ENCODE measurements at places on chromosomes 7 and 10.

- H3K27ac ChIP-seq = peak overlapping the region; percentile 89
- DNase-seq = no peak
- H3K4me1 ChIP-seq = peaks cover 40% of the 10 kb centered on the region
- peak overlapping the region; percentile 75 for H3K4me3 ChIP-seq
- H3K36me3 ChIP-seq = peaks cover 11% of the 10 kb centered on the region
- H3K27me3 ChIP-seq = no peaks in the 10 kb centered on the region
These were observed 691 bp upstream of the PPA1 start for GRCh38 chr10:70233939-70234300.

DNA sequence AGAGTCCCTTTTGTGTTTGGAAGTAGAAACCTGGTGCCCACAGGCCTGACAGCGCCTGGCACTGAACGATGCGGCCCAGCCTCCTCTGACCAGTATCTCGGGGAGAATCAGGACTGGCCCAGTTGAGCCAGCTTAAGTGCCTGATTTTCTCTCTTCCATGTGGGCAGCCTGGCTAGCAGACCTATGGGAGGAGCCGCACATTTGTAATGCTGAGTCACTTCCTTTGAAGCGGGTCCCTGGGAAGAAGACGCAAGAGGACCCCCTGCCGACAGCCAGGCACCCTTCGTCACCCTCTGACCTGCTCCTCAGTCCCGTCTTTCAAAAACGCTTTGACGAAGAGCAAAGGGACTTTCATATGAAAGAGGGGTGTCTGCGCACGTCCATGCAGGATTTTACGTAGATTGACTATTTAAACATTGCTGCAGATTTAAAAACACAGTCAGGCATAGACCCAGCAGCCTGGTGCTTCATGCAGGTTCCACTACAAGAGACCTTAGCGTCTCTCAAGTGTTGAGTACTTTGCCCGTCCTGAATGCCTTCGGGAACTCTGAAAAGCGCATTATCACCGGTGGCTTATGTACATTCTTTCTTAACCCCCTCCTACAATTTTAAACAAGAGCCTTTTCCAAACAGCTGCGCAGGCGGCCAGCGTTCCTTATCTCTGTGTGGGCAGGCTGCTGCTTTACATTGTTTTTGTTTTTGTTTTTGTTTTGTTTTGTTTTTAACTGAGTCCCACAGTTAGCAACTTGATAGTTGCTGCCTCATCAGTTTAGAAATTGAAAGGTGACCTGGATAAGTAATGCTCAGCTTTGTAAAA is 36.5 kb upstream of the AP5Z1 start:
- DNase-seq = peak; percentile 25
- peak overlapping the region; percentile 57 for H3K4me3 ChIP-seq
- H3K27ac ChIP-seq = peak overlapping the region; percentile 77
- H3K4me1 ChIP-seq = peaks cover 75% of the 10 kb centered on the region
- peaks cover 23% of the 10 kb centered on the region for H3K36me3 ChIP-seq

- peaks cover 23% of the 10 kb centered on the region for H3K36me3 ChIP-seq
- H3K4me1 ChIP-seq = peaks cover 38% of the 10 kb centered on the region
- H3K27me3 ChIP-seq = no peaks in the 10 kb centered on the region
- no peak for DNase-seq
- peak overlapping the region; percentile 98 for H3K4me3 ChIP-seq
- H3K27ac ChIP-seq = peak overlapping the region; percentile 85
These were observed 1.5 kb downstream of the CPSF4 start for GRCh38 chr7:99440195-99440594.

DNA sequence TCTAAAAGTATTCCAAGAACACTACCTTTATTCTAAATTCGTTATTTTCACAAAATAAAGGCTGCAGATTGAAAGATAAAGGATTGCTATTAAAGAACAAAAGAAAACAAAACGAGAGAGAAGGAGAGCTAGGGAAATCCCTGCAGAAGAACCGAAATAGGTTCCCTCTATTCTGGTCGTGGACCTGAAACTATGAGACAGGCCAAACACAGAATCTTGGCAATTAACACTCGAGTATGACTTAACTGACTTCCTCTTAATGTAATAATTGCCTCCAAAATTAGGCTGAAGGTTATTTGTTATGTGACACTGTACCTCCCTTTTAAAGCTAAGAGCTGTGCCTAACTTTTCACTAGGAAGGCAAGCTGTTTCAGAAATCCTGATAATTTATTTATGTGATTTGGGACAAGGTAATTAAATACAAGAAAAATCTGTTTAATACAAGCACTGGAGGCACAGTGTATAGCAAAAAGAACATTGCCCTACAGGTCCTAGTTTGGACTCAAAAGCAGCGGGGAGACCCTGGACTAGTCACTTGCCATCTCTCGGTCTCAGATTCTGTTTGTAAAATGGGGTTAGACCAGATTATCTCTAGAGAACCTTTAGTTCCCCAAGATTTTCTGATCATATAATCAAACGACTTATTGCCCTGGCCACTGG is 11.6 kb downstream of the NAMPT start:
- H3K36me3 ChIP-seq = peaks cover 57% of the 10 kb centered on the region
- H3K4me3 ChIP-seq = no peak overlapping the region
- H3K27me3 ChIP-seq = no peaks in the 10 kb centered on the region
- no peak overlapping the region for H3K27ac ChIP-seq
- H3K4me1 ChIP-seq = peaks cover 17% of the 10 kb centered on the region
- DNase-seq = no peak

DNA sequence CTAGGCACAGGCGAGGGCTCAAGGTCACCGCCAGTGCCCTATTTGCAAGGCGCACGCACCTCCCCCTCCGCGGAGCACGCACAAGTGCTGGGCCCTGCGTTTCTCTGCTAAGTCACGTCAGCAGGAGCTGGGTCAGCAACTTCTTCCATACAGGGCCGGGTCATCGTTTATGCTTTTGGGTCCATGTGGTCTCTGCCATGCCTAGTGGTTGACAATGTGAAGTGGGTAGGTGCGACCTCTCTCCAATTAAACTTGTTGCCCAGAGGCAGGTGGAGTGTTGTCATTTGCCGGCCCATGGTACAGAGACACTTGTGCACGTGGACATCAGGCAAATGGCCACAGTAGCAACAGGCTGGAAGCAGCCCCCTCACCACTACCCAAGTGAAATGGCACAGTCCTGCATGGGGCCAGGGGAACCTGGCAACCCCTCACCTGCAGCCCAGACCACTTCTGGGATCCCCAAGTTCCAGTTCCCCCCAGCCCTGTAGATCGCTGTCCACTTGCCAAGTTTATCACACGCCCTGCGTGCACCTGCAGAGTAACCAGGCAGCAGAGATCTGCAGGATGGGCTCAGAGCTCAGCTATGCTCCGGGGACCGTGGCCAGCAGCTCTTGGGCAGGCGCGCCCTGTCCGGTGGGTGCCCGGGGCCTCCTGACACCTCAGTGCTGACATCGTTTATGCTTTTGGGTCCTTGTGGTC is 86.1 kb upstream of the PPP2R2D start:
- H3K4me3 ChIP-seq = no peak overlapping the region
- H3K36me3 ChIP-seq = no peaks in the 10 kb centered on the region
- H3K27me3 ChIP-seq = no peaks in the 10 kb centered on the region
- no peak for DNase-seq
- no peaks in the 10 kb centered on the region for H3K4me1 ChIP-seq

DNA sequence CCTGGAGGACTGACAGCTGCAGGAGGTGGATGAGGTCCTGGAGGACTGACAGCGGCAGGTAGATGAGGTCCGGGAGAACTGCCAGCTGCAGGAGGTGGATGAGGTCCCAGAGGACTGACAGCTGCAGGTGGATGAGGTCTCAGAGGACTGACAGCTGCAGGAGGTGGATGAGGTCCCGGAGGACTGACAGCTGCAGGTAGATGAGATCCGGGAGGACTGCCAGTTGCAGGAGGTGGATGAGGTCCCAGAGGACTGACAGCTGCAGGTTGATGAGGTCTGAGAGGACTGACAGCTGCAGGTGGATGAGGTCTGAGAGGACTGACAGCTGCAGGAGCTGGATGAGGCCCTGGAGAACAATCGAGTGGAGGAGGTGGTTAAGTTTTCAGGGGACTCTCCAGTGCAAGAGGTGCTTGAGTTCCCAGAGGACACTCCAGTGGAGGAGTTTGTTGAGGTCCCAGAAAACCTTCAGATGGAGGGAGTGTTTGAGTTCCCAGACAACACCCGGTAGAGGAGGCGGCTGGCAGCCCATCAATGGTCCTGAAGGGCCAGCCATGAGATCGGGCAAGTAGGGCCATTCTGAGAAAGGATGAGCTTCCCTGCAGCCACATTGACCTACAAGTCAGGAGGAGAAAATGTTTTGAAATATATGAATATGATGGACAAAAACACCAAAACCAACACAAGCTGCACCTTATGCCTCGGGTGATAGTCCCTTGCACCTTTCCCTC is 4.7 kb upstream of the EIF5AL1 start:
- H3K36me3 ChIP-seq = no peaks in the 10 kb centered on the region
- H3K4me1 ChIP-seq = peaks cover 14% of the 10 kb centered on the region
- H3K27me3 ChIP-seq = peaks cover 14% of the 10 kb centered on the region
- H3K4me3 ChIP-seq = no peak overlapping the region

DNA sequence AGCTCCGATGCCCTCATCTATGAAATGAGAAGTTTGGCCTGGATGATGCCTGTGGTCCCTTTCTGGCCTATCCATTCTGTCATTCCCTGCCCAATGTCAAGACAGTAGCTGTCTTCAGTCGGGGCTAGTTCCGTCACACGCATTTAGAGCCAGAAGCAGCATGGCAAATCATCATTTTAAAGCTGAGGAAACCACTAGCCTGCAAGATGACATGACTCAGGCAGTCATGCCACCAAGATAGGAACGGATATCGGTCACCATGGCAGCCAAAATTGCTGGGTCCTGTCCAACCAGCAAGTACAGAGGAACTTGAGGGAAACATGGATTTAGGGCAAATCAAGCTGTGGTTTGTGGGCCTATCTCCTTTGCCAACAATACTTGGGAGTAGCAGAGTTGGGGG is 64.5 kb upstream of the MRLN start:
- H3K4me3 ChIP-seq = no peak overlapping the region
- no peak overlapping the region for H3K27ac ChIP-seq
- no peaks in the 10 kb centered on the region for H3K36me3 ChIP-seq
- H3K27me3 ChIP-seq = no peaks in the 10 kb centered on the region

GRCh38 chr10:132708441-132708840 is 77.5 kb downstream of the NKX6-2 start:
- H3K36me3 ChIP-seq = peaks cover 18% of the 10 kb centered on the region
- H3K4me3 ChIP-seq = no peak overlapping the region
- H3K27ac ChIP-seq = no peak overlapping the region
- no peaks in the 10 kb centered on the region for H3K27me3 ChIP-seq
- no peak for DNase-seq
- H3K4me1 ChIP-seq = no peaks in the 10 kb centered on the region

DNA sequence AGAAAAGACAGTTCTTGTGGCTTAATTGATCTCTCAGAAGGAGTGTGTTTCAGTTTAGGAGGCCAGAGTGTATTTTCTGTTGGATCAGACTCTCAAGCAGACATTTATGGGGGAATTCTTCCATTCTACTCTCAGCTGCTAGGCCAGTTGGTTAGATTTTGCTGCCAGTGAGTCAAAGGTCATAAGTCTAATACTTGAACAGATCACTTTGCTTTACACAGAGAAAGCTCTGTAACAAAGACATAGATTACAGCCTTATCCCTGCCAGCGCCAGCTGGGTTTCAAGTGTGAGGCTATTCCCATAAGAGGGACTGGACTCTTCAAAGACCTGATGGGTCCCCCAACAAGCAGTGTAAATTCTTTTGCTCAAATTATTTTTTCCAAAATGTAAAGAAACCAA is 145.6 kb upstream of the SEMA3C start:
- H3K4me1 ChIP-seq = no peaks in the 10 kb centered on the region
- DNase-seq = no peak
- H3K27ac ChIP-seq = no peak overlapping the region
- H3K4me3 ChIP-seq = no peak overlapping the region

GRCh38 chr7:129376778-129377700 is 57.2 kb upstream of the STRIP2 start:
- H3K36me3 ChIP-seq = no peaks in the 10 kb centered on the region
- peaks cover 32% of the 10 kb centered on the region for H3K4me1 ChIP-seq
- peak overlapping the region; percentile 31 for H3K27ac ChIP-seq
- H3K4me3 ChIP-seq = no peak overlapping the region
- no peaks in the 10 kb centered on the region for H3K27me3 ChIP-seq

DNA sequence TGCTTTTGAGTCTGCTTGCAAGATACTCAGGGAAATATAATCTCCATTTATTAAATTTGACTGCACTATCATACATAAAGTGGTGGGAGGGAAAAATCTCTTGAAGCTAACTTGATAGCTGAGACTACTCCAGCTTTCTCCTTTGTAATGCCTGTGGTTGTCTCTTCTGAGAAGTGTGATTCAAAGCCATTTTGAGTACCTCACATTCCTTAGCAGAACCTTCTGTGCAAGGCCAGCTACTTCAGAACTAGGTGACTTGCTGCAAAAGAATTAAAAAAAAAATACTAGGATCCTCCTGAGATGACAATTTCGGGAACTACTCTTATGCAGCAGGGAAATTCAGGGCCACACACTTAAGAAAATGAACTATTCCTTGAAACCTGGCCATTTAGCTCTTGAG is 294.8 kb downstream of the MDFIC start:
- peaks cover 5% of the 10 kb centered on the region for H3K27me3 ChIP-seq
- H3K4me1 ChIP-seq = peaks cover 11% of the 10 kb centered on the region
- H3K36me3 ChIP-seq = no peaks in the 10 kb centered on the region
- H3K4me3 ChIP-seq = no peak overlapping the region
- DNase-seq = no peak
- peak overlapping the region; percentile 2 for H3K27ac ChIP-seq

DNA sequence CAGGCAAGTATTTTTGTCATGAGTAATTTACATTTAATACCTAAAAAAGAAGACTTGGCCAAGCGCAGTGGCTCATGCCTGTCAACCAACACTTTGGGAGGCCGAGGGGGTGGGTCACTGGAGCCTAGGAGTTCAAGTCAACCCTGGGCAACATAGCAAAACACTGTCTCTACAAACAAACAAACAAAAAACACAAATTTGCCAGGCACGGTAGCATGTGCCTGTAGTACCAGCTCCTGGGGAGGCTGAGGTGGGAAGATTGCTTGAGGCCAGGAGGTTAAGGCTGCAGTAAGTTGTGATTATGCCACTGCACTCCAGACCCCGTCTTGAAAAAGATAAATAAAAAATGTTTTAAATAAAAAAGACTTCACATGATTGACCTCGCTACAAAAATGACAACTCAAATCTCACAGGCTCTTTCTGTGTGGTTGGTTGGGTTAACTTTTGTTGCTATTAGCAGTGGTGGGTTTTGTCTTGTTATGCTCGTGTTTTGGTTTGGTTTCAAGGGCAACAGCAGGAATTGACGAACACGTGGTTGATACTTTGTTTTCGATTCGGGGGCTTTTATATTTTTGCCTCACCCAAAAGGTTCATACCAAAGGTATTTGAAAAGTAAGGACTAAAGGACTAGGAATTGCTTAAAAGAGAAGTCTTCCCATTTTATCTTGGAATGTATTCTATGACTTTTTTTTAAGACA is 227.2 kb upstream of the MKLN1 start:
- H3K27ac ChIP-seq = peak overlapping the region; percentile 63
- no peaks in the 10 kb centered on the region for H3K27me3 ChIP-seq
- H3K4me1 ChIP-seq = peaks cover 54% of the 10 kb centered on the region
- H3K4me3 ChIP-seq = no peak overlapping the region

GRCh38 chr10:121661451-121661851 is 63.2 kb upstream of the FGFR2 start:
- no peak overlapping the region for H3K27ac ChIP-seq
- no peaks in the 10 kb centered on the region for H3K27me3 ChIP-seq
- no peaks in the 10 kb centered on the region for H3K4me1 ChIP-seq
- no peak for DNase-seq
- no peak overlapping the region for H3K4me3 ChIP-seq
